ENCODE measurements at places on chromosomes 13 and 19. TPM values are rescaled to one million over a fixed set of nuclear protein-coding genes. Genes with fewer than 3 reads are reported as not detected.

The CD33 gene
- 0.58 TPM for total RNA-seq

The ZNF284 gene
- total RNA-seq, result 5.4 TPM

The ONECUT3 gene
- total RNA-seq, result not detected

The EBI3 gene
- not detected for total RNA-seq

The RAB8A gene
- total RNA-seq, result 86.9 TPM

The ZNF723 gene
- not detected for total RNA-seq

The ZNF415 gene
- total RNA-seq, result 1.3 TPM

The TMIGD2 gene
- total RNA-seq, result 9.3 TPM

The C19orf85 gene
- not detected for total RNA-seq

The RDH8 gene
- not detected for total RNA-seq

The ZNF816 gene
- total RNA-seq, result 29.6 TPM

GRCh38 chr19:53787266-53787665 lies 36.8 kb downstream of the NLRP12 start:
- no peaks in the 10 kb centered on the region for H3K27me3 ChIP-seq
- DNase-seq, result no peak
- no peaks in the 10 kb centered on the region for H3K36me3 ChIP-seq
- no peaks in the 10 kb centered on the region for H3K4me1 ChIP-seq

DNA sequence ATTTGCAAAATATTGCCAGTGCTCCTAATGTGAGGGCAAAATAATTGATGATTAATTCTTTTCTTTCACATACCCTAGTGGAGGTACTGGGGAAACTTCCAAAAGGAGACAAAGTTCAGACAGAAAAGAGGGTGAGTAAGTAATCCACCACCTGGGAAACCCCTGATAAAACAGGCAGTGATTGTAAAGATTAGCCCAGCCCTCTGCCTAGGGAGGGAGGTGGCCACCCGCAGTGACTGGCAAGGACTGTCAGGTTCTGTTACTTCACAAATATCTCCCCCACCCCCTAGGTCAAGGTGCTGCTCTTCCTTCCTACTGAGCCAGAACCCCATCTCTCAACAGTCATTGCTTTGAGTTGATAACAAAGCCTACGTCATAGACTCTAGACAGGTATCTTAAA lies 239.7 kb downstream of the DNAJC15 start:
- no peaks in the 10 kb centered on the region for H3K27me3 ChIP-seq
- no peak for DNase-seq
- no peak overlapping the region for H3K27ac ChIP-seq
- H3K4me3 ChIP-seq, result no peak overlapping the region
- H3K36me3 ChIP-seq, result no peaks in the 10 kb centered on the region

DNA sequence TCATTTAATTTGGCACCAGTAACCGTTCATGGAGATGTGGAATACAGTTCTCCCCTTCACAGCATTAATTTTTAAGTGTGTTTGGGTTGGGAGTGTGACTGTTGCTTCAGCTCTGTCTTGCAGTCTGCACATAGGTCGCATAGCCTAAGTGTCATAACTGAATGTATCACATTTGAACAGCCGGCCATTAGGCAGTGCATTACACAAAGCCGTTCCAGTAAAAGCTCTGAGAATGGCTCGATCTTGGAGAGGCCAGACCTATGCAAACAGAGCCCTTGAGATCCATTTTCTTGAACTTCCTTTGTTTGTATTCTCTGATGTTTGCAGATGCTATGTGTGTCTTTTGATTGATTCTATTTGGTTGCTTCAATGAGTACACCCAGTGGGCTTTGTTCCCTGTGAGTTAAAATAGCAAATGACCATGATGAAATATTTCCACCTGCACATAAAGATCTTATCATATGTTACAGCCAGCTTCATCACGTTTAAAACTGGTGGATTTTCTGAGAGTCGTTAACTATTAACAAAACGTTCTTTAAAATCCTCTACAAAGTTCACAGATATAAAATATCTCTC lies 1104.9 kb upstream of the SLC10A2 start:
- no peak overlapping the region for H3K27ac ChIP-seq
- H3K4me3 ChIP-seq, result no peak overlapping the region
- no peaks in the 10 kb centered on the region for H3K27me3 ChIP-seq
- no peak for DNase-seq
- H3K36me3 ChIP-seq, result no peaks in the 10 kb centered on the region
- H3K4me1 ChIP-seq, result no peaks in the 10 kb centered on the region

- no peak overlapping the region for H3K27ac ChIP-seq
- H3K4me3 ChIP-seq, result no peak overlapping the region
- peaks cover 24% of the 10 kb centered on the region for H3K4me1 ChIP-seq
Observed at GRCh38 chr13:48660361-48661076, 6.8 kb downstream of the CYSLTR2 start.

- no peaks in the 10 kb centered on the region for H3K4me1 ChIP-seq
- no peak for DNase-seq
- no peaks in the 10 kb centered on the region for H3K27me3 ChIP-seq
- H3K36me3 ChIP-seq, result no peaks in the 10 kb centered on the region
Observed at GRCh38 chr13:76769271-76769791, 116.9 kb downstream of the KCTD12 start.

DNA sequence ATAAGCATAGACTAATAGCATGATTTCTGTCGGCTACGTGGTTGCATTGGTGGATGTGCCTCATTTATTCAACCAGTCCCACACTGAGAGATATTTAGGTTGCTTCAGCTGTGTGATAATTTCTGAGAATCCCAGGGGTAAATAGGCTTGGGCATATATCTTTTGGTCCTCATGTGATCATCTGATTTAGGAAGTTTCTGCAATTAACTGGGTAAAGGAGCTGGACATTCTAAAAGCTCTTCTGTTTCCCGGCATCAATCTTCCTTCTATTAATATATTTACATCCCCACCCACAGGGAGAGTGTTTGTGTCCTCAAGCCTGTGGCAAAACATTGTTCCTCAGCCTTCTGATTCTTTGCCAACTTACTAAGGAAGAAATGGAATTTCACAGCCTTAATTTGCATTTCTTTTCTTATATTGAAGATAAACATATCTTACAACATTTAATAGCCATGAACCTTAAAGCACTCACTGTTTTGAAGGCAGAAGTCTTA lies 431.6 kb downstream of the RFC3 start:
- DNase-seq, result no peak
- no peak overlapping the region for H3K27ac ChIP-seq
- H3K36me3 ChIP-seq, result no peaks in the 10 kb centered on the region
- H3K27me3 ChIP-seq, result no peaks in the 10 kb centered on the region
- no peaks in the 10 kb centered on the region for H3K4me1 ChIP-seq
- H3K4me3 ChIP-seq, result no peak overlapping the region

DNA sequence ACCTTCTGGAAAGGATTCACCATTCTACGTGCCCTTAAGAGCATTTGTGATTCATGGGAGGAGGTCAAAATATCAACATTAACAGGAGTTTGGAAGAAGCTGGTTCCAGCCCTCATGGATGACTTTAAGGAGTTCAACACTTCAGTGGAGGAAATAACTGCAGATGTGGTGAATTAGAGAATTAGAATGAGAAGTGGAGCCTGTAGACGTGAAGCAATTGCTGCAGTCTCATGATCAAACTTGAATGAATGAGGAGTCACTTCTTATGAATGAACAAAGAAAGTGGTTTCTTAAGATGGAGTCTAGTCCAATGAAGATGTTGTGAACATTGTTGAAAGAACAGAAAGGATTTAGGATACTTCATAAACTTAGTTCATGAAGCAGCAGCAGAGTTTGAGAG lies 129.1 kb downstream of the TNFRSF19 start:
- no peak for DNase-seq
- H3K4me3 ChIP-seq, result no peak overlapping the region
- peaks cover 10% of the 10 kb centered on the region for H3K4me1 ChIP-seq
- no peaks in the 10 kb centered on the region for H3K36me3 ChIP-seq
- H3K27me3 ChIP-seq, result peaks cover 3% of the 10 kb centered on the region

GRCh38 chr13:44484562-44485138 lies 91.5 kb downstream of the TSC22D1 start:
- H3K27me3 ChIP-seq, result no peaks in the 10 kb centered on the region
- no peak overlapping the region for H3K4me3 ChIP-seq
- no peak overlapping the region for H3K27ac ChIP-seq
- peaks cover 17% of the 10 kb centered on the region for H3K4me1 ChIP-seq
- H3K36me3 ChIP-seq, result no peaks in the 10 kb centered on the region

DNA sequence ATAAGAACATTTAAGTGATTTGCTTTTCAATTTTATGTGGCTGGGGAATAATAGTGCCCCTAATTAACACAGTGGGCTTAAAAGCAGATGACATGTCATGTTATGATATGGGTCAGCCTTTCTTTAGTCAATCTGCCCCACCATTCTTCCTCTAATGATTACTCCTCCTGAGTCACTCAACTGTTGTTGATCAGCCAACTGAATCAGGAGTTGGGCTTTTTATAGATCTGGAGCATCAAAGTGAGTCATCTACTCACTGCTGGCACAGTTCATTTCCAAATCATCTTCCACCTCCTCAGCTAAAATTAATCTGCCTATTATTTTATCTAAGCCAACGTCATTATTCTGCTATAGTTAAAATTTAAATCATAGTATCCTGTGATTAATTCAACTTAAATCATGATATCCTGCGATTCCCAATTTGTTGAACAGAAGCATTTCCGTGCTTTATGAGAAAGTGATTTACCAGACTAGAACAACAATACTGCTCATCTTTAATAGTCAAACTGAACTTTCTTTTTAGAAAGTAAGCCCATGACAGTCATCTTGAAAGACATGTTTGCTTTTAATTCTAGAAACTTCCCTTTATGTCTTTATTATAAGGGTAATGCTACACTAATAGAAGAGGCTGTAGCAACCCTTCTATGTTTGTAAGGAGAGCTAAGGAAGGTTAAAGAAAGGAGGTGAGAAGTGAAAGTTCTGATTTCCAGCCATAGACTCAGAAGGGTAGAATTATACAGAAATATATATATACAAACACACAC lies 551.4 kb downstream of the TBC1D4 start:
- DNase-seq, result no peak
- no peaks in the 10 kb centered on the region for H3K36me3 ChIP-seq
- no peak overlapping the region for H3K4me3 ChIP-seq

DNA sequence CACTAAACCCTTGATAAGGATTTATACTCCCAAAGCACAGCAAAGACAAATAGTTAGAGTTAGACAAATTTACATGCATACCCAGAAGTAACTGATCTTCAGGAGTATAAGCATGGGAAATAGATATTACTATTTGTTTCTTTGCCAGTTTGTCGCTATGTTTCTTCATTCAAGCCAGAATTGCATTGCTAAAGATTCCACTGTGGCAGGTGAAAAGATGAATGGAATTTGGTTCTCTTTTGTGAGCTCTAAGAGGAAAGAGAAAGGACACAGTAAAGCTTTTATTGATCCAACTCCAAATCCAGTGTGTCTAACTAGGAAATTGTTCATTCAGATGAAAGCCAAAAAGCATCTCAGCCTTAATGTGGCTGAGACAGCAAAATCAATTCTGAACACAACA lies 292.3 kb upstream of the SPRY2 start:
- no peak overlapping the region for H3K4me3 ChIP-seq
- H3K27me3 ChIP-seq, result no peaks in the 10 kb centered on the region
- no peaks in the 10 kb centered on the region for H3K36me3 ChIP-seq
- no peak for DNase-seq

DNA sequence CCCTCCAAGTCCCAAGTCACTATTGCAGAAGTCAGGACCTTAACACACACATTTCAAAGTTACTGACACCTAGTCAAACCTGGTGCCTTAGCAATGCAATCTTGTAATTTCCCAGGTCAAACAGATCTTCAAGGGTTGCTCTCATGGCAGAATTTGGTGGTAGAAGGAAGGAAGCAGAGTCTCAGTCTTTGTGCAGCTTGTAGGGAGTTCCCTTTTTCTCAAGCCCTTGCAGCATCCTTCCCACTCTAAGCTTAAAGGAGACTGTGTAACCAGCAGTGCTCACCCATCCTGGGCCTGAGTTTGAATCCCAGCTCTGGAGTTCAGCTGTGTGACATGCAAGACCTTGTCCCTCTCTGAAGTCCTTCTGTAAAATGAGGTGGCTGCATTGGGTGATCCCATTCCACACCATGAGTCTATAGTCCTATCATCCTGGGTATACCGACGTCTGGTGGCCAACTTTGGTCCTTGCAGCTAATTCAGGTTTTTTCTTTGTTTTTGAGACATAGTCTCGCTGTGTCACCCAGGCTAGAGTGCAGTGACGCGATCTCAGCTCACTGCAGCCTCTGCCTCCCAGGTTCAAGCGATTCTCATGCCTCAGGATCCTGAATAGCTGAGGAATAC lies 9.8 kb downstream of the SIGLEC10 start:
- H3K4me1 ChIP-seq, result no peaks in the 10 kb centered on the region
- H3K4me3 ChIP-seq, result no peak overlapping the region
- H3K36me3 ChIP-seq, result no peaks in the 10 kb centered on the region
- peak; percentile 20 for DNase-seq
- H3K27ac ChIP-seq, result no peak overlapping the region

GRCh38 chr13:24868874-24869273 lies 104.9 kb downstream of the RNF17 start:
- H3K27ac ChIP-seq, result no peak overlapping the region
- H3K4me3 ChIP-seq, result no peak overlapping the region
- no peaks in the 10 kb centered on the region for H3K4me1 ChIP-seq
- no peak for DNase-seq
- no peaks in the 10 kb centered on the region for H3K36me3 ChIP-seq

DNA sequence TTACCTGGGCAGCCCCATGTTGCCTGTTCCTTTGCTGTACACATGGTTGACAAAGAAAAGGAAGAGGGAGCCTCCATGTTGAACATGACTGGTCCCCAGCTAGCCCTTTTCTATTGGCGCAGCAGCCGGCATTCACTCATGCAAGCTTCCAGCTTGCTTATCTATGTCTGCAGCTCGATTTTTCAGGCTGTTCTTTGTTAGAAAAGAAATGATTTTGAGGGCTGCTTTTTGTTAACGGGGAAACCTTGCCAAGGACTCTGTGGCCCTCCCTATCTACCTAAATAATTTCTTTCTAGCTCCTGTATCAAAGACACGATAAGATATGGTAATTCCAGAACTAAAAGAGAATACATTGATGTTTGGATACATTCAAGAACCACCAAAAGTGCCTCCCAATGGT lies 20.4 kb upstream of the ADGRE2 start:
- no peaks in the 10 kb centered on the region for H3K36me3 ChIP-seq
- no peak overlapping the region for H3K4me3 ChIP-seq
- no peak overlapping the region for H3K27ac ChIP-seq
- DNase-seq, result no peak
- no peaks in the 10 kb centered on the region for H3K4me1 ChIP-seq

- no peaks in the 10 kb centered on the region for H3K4me1 ChIP-seq
- H3K27ac ChIP-seq, result no peak overlapping the region
- H3K4me3 ChIP-seq, result no peak overlapping the region
- H3K36me3 ChIP-seq, result no peaks in the 10 kb centered on the region
- DNase-seq, result no peak
- H3K27me3 ChIP-seq, result no peaks in the 10 kb centered on the region
Observed at GRCh38 chr13:83350569-83350968, 531.7 kb downstream of the SLITRK1 start.

DNA sequence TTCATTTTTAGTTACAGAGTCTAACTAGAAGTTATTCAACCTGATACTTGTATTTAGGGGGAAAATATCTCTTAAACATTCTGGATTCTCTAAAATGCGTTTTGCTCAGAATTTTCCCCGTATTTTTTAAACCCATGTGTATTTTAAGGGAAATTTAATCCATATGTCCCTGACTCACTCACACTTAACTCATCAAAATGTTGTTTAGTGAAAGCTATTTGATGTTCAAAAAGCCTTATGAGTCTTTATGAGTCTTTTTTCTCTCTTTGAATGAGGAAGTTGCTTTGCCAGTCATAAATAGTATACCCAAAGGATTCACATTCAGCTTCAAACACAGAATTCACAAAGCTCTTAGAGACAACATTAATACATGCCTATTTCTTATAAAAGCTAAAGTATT lies 16.4 kb downstream of the MAB21L1 start:
- no peaks in the 10 kb centered on the region for H3K4me1 ChIP-seq
- H3K27ac ChIP-seq, result no peak overlapping the region
- no peak for DNase-seq
- no peak overlapping the region for H3K4me3 ChIP-seq
- no peaks in the 10 kb centered on the region for H3K27me3 ChIP-seq
